Sigmoid colon (tissue), 7 donors: ENCODE measurements at places on chromosomes 6 and 20. TPM values are rescaled to one million over a fixed set of nuclear protein-coding genes. Genes with fewer than 3 reads are reported as not detected.

CDH26 gene
- 5.5 TPM for total RNA-seq

NOX3 gene
- total RNA-seq: not detected

NCR2 gene
- not detected for total RNA-seq

VGLL2 gene
- not detected for total RNA-seq

MYB gene
- total RNA-seq: 1.4 TPM

CRISP2 gene
- not detected for total RNA-seq

- peak; percentile 18 for DNase-seq
Observed at GRCh38 chr6:40346246-40346645, 240.9 kb downstream of the LRFN2 start.

- no peak for DNase-seq
Observed at GRCh38 chr20:37640600-37641561, 52.9 kb upstream of the CTNNBL1 start.

DNA sequence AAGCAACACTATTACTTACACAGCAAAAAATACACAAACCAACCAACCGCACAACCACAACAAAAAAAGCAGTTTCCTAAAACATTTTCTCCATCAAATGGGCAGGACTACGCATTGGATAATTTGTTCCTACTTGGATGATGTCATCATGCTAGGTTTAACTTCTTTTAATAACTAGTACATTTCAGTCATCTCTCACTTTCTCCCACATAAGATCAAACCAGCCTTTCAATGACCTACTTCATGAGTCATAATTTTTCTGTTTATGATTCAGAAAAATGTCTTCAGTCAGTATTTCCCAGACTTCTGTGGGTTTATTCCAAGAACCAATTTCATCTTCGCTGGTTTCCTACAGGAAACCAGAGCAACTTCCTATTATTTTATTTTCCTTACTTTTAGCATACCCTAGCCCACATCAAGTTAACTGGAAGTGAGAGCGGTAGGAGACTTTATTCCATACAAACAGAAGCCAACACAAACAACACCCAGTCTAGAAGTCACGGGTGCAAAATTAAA lies 134.2 kb downstream of the GMDS start:
- DNase-seq: no peak

DNA sequence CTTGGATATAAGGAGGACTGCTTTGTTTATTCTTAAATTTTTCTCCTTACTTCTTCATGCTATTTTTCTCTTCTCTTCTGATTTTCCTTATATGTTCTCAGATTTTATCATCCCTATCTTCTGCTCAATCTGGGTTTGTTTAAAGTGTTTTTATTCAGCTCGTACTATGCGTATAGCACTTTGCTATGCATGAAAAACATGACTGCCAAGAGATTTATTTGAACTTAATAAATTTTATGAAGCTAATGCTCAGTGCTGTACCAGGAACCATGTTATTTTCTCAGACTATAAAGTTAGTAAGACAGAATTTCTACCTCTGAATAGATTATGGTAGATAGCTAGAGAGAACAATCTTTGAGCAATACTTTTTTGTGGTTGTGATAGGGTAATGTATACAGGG lies 305.9 kb downstream of the LAMA2 start:
- DNase-seq: no peak

DNA sequence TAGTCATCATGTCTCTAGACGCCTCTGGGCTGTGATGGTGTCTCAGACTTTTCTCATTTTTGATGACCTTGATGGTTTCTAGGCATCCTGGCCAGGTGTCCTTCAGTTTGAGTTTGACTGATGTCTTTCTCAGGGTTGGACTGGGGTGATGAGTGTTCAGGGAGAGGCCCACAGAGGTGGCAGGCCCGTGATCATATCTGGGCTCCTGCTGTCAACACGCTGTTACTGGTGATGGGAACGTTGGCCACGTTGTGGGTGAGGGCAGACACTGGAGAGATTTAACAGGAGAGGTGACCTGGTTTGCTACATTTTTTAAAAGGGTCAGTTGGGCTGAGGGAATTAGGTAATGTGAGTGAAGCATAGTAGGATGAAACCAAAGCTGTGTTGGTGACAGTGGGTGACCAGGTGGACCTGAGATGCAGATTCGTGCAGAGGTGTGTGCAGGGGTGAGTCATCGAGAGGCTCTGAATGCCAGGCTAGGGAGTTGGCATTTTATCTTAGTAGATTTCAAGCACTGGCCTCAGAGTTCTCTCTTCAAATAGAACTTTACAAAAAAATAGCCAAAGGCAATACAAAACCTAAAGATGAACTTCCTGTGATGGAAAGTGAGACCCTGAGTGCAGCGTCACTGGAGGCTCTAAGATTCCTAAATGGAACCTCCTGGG lies 174.1 kb downstream of the CDH26 start:
- DNase-seq: no peak

DNA sequence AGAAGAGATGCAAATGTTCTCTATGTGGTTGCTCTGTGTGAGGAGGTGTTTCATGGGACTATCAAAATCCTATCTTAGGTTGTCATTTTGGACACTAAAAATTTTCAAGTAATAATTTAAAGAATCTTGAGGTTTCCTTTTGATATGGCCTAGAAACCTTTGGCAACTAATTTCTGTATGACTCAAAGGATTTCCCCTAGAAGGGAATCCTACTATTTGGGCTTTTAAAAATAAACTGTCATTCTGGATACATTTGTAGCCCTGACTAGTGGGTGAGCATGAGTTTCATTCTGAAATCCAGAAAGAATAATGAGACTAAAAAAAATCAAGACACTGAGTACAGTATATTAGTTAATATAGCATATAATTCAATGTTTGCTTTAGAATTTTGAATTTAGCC lies 25.5 kb upstream of the RAB23 start:
- no peak for DNase-seq

- DNase-seq: peak; percentile 46
Observed at GRCh38 chr20:24963672-24964505, 14.8 kb downstream of the CST7 start.

- DNase-seq: no peak
Observed at GRCh38 chr6:19849196-19849595, 12.0 kb downstream of the ID4 start.

DNA sequence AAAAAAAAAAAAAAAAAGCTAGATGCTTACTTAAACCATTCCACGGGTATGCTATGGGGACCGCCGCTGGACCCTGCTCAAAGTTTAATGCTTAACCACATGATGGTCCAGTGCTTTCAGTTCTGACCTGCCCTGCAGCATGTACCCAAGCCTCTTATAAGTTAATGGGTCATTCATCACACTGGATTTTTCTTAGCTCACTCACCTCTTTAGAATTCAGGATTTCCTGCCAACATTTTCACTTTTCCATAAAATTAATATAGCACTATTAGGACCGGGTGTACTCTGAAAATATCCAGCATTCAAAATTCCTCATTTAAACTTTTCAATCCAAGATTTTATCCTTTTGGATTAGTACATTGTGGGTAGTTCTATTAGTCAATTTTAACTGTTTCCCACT lies 140.8 kb downstream of the ALDH8A1 start:
- no peak for DNase-seq

DNA sequence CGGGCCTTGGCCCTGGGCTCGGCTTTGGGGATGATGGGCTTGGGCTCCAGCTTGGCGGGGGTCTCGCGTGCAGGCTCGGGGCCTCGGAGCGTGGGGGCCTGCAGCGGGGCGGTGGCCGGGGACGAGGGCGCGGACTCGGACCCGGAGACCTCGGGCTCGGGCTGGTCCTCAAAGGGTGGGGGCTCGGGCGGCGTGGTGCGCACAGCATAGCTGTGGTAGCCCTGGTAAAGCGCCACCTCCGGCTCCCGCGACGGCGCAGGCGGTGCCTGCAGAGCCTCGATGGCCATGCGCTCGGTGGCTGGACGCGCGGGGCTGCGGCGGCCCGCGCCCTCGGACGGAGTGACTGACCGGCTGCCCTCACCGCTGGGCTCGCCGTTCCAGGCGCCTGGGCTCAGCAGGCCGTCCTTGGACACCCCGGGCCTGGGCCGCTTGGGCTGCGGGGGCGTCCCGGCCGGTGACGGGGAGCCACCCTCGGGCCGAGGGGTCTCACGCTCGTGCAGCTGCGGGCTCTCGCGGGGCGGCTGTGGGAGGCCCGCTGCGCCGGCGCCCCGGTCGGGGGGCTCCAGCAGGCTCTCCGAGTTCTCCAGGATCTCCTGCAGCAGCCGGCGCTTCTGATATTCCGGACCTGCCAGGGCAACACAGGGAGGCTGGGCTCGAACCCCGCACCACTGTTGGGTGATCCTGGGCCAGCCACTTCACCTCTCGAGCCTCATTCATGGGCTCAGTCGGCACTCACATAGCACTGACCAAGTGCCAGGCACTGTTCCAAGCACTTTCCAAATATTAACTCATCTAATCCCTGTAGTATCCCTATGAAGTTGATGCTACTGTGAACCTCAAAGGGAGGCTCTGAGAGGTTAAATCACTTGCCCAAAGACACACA lies 71.0 kb downstream of the JPH2 start:
- no peak for DNase-seq

- DNase-seq: no peak
Observed at GRCh38 chr6:90263633-90264032, 33.0 kb downstream of the BACH2 start.

DNA sequence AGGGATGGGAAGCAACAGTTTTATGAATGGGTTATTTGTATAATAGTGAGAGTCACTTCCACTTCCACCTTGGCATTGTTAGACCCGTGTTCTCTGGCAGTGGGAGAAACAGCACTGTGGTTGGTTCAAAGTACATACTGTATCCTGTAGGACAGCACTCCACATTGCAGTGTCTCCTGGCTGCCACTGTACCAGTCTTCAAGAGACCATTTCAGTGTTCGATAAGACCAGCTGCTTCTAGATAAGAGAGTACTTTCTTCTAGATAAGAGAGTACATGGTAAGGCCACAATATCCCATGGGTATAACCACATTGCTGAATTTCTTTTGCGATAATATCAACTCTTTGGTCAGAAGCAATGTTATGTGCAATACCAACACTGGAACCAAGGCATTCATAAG lies 28.8 kb downstream of the FITM2 start:
- DNase-seq: no peak

DNA sequence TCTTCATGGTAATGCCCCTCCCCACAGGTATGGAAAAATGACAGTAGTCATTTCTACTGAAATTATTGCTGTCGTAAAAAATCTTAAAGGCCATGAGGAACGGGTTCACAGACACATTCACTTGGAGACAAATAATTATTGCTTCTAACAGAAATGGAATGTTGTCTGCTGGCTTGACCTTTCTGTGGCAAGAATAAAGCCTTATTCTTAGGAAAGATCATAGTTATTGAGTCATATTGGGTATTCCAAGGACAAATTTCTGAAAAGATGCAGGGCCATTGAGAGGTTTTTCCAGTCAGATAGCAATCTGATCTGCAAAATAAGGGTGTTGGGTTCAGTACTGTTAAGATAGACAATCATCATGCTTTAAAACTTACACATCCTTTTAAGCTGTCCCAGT lies 29.2 kb downstream of the AKAP7 start:
- no peak for DNase-seq

DNA sequence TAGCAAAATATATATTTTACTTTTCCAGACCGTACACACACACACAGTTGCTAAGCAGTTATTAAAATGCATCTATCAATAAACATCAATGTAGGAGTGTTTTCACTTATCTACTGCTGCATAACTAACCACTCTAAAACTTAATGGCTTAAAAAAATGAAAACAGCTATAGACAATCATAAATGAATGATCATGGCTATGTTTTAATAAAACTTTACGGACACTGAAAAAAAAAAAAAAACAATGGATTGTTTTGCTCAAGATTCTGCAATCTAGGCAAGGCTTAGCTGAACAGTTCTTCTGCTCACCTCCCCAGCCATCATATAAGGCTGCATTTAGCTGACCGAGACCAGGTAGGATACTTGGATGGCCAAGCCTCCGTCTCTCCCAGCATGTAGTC lies 125.4 kb upstream of the CCDC28A start:
- no peak for DNase-seq

GRCh38 chr6:71510057-71510713 lies 221.6 kb downstream of the OGFRL1 start:
- DNase-seq: peak; percentile 74
